Stimulated activated CD8-positive, alpha-beta memory T cell treated with anti-CD3 and anti-CD28 coated beads, Interleukin-4, amount 100 ng/mL, for 1 hour (primary cell): ENCODE measurements at places on chromosomes 1 and 21.

- DNase-seq: no peak
Observed at GRCh38 chr1:174871886-174872285, 127.9 kb upstream of the CACYBP start.

- no peak for DNase-seq
Observed at GRCh38 chr1:79398501-79398900, 392.0 kb upstream of the ADGRL4 start.

GRCh38 chr1:30125021-30125820 is 598.2 kb downstream of the MATN1 start:
- no peak for DNase-seq

GRCh38 chr1:11458811-11459275 is 20.1 kb upstream of the DISP3 start:
- DNase-seq: no peak

GRCh38 chr1:201883786-201884185 is 4.9 kb upstream of the SHISA4 start:
- no peak for DNase-seq

GRCh38 chr21:44445145-44445812 is 10.0 kb upstream of the LRRC3 start:
- DNase-seq: no peak

DNA sequence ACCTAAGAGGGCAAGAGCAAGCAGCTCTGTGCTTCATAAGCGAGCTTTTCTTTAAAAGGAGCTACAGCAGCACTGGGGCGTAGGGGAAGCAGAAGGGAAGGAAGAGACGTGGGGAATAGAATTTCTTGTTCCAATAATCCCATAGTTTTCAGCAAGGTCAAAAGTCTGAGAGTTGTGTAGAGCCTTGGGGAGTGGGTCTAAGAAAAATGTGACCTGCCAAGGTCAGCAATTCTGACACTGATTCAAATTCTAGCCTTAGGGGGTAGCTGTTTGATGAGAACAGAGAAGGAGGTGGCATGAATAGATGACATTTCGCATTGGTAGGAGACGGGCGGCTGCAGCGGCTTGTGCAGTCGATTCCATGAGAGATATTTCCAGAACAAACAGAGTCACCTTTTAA is 22.4 kb downstream of the PRRX1 start:
- no peak for DNase-seq

DNA sequence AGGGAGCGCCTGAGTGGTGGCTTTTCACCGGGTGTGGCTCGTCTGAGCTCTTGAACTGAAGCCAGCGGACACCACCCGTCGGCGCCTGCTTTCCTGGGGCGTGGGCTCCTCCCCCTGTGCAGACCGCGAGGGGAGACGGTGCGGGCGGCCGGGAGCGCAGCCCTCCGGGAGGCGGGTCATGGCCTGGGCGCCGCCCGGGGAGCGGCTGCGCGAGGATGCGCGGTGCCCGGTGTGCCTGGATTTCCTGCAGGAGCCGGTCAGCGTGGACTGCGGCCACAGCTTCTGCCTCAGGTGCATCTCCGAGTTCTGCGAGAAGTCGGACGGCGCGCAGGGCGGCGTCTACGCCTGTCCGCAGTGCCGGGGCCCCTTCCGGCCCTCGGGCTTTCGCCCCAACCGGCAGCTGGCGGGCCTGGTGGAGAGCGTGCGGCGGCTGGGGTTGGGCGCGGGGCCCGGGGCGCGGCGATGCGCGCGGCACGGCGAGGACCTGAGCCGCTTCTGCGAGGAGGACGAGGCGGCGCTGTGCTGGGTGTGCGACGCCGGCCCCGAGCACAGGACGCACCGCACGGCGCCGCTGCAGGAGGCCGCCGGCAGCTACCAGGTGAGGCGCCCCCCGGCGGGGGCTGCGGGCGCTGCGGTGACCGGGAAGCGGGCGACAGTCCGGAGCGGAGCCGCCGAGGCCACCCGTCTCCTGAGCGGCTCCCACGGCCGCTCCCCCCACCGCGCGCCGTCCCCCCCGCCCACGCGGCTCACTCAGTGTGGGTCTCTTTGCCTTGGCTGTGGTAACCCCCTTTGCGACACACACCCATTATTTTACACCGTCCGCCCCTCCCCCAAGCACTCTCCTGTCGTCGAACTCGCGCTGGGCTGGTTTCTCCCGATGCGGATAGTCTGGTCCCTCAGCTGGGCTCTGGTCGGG is at the start of gene TRIM58:
TSS of gene TRIM58 (plus strand) at position 119 of the 916 bp plus-strand sequence. CDS start at position 179, 60 bp downstream.
- no peak for DNase-seq

GRCh38 chr1:241637604-241638003 is 2.6 kb downstream of the CHML start:
- no peak for DNase-seq

DNA sequence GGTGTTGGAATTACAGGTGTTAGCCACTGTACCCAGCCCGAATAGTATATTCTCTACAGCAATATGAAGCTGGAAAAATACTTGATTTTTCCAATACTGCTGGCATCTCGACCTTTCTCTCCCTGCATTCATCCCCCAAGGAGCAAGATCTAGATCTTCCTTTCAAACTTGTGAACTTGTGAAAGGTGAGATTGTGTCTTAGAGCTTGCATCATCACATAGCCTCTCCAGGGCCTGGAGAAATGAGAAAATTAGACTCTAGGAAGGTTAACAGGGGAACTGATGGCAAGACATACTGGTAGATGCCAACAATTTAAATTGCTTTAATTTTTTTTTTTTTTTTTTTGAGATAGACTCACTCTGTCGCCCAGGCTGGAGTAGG is 2.1 kb downstream of the PRUNE1 start:
- DNase-seq: no peak

GRCh38 chr1:54996359-54996868 is 2.3 kb upstream of the BSND start:
- peak; percentile 63 for DNase-seq

DNA sequence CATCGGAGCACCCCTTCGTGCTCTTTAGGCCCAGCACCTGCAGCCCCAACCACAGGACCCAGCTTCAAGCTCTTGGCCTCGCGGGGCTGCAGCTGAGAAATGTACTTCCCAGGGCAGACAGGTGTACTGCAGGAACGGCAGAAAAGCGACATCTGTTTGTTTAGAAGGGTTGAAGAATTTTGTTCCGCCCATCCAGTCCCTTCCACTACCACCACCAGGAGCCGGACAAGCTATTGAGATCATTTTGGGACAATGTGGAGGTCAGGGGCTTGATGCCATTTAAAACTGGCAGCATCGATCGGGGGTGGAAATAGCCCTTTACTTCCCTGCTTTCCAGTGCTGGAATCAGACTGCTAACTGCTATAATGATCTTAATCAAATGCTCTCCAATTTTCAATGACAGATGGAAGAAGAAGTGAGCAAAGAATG is 1.7 kb downstream of the SERTAD4 start:
- no peak for DNase-seq

DNA sequence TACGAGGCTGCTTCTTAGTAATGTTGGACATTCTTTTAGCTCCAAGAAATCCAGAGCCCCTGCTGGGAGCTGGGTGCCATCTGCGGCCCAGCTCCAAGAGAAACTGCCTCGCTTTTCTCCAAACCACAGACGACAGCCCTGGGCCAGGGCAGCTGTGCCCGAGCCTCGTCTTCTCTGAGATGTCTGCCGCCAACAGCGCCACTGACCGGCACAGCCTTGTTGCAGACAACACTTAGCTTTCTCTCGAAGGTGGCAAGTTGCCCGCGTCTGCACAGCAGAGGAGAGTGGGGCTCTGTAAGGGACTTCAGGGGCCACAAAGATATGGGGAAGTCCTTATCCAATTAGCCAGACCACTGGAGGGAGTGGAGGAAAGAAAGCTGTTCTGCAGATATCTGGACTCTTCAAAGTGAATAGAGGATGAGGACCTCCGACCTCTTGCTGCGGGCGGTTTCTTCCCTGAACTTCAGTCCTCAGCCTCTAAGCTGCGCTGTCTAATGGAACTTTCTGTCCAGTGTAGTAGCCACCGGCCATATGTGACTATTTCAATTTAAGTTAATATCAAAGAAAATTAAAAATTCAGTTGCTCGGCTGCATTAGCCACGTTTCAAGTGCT is 63.9 kb upstream of the DISP3 start:
- no peak for DNase-seq

DNA sequence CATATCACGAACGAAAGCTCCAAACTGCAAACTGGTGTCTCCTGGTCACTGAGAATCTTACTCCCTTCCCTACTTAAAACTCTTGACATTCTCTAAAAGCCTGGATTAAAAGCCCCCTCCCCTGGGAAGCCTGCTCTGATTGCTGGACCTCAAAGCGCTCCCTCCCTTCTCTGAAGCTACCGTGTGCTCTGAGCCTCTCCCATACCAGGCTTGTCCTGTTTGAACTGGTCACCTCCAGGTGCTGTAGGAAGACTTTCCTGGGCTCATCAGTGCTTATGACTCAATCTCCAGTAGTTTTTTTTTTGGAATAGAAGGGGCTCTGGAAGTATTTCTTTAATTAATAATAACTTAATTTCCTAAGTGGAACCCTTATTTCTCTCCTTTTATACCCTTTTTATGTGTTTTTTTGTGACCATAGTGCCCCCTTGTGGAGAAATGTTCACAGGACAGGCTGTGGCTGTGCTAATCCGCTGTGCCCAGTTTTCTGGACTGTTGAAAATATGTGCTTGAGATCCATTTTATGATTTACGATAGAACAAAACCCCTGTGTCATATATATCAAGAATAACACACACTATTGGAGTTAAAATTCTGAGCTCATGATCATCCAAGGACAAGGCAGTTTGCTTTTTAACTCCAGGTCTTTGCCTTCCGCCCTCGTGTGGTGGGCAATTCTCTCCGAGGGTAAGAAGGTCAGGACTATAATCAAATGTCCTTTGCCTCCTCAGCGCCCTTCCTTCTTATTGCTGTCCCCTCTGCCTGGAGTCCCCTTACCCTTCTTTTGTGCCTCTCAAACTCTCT is 16.9 kb downstream of the MTARC1 start:
- DNase-seq: no peak

DNA sequence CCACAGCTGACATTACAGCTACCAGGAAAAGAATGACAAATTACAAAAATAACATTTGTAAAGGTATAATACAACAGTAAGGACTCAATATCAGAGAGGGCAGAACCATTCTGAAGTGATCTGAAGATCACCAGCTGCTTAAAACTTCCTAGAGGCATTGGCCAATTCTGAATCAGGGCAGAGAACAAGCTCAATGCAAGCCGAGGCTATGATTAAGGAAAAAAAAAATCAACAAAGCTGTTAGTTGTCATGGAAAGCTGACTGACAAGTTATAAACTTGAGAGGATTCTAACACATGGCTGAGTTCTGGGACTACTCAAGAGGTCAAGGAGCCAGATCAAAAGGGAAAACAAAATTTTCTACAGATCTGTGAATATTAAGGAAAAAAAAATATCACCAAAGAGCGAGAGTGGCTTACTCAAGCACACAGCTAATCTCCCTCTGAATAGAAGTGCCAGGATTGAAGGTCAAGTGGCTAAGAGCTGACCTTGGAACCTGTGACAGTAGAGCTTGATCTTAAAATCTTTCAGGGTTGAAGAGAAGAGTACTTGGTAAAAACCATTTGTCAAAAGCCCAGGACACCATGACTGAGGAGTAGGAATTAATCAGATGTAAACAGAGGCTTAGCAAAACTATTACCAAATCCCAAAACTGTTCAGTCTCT is 383.4 kb downstream of the USP25 start:
- no peak for DNase-seq

DNA sequence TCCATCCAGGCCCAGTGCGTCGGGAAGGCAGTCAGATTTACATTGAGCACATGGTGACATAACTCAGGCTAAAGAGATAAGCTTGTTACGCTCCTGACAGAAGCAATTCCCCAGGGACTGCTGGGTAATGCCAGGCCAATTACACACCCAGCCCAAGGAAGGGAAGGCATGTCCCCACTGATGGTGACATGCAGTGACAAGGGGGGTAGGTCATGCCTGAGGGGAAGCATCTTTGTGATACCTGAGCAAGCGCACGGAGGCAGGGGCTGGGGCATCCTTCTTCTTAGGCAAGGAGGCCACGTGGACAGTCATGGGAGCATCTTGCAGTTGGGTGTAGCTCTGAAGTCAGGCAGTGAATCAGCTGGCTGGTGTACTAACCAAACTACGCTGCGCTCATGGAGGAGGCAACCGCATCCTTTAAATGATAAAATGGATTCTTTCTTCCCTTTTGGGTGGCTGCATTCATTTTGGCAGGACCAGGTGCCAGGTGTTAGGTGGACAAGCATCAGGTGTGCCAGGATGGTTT is 39.6 kb upstream of the GRIK3 start:
- DNase-seq: no peak

GRCh38 chr1:71593523-71593922 is 512.7 kb upstream of the ZRANB2 start:
- DNase-seq: no peak

DNA sequence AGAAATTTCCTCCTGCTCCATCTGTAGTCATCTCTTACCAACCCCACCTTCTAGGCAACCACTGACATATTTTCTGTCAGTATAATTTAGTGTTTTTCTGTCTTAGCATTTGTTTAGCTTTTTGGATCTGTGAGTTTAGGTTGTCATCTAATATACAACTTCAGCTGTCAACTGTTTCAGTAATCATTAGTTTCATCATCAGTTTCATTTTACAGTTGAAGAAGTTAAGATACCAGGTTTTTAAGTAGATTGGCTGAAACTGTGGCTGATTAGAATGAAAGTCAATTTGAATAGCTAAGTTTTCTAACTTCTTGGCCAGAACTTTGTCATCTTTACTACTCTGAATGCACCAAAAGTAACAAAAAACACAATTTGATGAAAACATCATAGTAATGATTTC is 1957.3 kb downstream of the NCAM2 start:
- DNase-seq: no peak

GRCh38 chr1:77953907-77954306 is 25.0 kb downstream of the FUBP1 start:
- DNase-seq: no peak

DNA sequence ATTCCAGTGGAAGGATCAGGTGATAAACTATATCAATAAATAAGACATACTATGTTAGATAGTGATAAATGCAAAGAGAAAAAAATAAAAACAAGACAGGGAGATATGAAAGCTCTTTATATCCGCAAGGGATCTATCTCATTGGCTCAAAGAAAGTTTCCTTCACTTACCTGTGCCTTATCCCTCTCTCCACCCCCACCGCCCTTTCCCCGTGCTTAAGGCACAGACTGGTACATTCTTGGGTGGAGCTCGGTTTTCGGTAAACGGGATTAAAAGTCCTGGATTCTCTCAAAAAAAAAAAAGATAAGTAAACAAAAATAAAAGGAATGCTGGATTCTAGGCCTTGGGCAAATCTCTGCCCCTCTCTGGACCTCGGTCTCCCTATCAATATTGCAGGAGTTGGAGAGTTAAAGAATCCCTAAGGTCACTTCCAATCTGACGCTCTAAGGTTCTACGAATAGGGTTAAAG is 593 bp upstream of the DNAJC16 start:
- DNase-seq: no peak

GRCh38 chr1:22434717-22435116 is 16.9 kb upstream of the ZBTB40 start:
- DNase-seq: no peak

DNA sequence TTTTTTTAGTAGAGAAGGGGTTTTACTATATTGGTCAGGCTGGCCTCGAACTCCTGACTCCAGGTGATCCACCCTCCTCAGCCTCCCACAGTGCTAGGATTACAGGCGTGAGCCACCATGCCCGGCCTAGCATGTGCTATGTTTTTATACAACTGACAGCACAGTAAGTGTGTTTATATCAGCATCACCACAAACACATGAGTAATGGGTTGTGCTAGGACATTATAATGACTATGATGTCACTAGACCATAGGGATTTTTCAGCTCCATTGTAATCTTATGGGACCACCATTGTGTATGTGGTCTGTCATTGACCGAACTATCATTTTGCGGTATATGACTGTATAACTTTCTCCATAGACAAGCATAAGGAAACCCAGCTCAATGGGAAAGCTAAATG is 6.3 kb downstream of the LEFTY2 start:
- DNase-seq: no peak

GRCh38 chr1:52028328-52028727 is 5.3 kb downstream of the KTI12 start:
- DNase-seq: no peak
